ENCODE measurements at places on chromosomes 4 and X.

- no peak for DNase-seq
Observed at GRCh38 chrX:84186603-84187532, 1.1 kb downstream of the RPS6KA6 start.

GRCh38 chr4:8004066-8004465 is 64.4 kb upstream of the AFAP1 start:
- no peak for DNase-seq

- DNase-seq: no peak
Observed at GRCh38 chrX:619812-620531, 10.6 kb upstream of the SHOX start.

- DNase-seq: no peak
Observed at GRCh38 chr4:118388606-118389005, 35.8 kb upstream of the PRSS12 start.

Measured in activated CD8-positive, alpha-beta memory T cell treated with anti-CD3 and anti-CD28 coated beads, Interleukin-2, amount 10 ng/mL, durations not matched to agents 7 days and 5 days (primary cell).